ENCODE measurements at places on chromosomes 1 and 21.

DNA sequence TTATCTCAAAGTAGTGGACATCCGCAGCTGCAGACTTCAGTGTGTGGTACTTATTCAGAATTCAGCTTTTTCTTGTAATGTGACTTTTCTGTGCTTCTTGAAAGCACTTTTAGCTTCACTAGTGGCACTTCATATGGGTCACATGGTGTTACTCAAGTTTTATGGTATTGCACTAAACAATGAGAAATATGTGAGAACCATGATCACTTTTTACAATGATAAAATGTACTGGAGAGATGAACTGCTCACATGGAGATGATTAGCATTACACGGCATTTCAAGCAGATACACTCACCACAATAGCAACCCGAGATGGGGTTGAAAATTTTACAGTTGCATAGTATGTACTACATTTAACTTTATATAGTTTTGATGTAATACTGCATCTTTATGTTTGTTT is 40.1 kb upstream of the GPR52 start:
- no peak for DNase-seq

DNA sequence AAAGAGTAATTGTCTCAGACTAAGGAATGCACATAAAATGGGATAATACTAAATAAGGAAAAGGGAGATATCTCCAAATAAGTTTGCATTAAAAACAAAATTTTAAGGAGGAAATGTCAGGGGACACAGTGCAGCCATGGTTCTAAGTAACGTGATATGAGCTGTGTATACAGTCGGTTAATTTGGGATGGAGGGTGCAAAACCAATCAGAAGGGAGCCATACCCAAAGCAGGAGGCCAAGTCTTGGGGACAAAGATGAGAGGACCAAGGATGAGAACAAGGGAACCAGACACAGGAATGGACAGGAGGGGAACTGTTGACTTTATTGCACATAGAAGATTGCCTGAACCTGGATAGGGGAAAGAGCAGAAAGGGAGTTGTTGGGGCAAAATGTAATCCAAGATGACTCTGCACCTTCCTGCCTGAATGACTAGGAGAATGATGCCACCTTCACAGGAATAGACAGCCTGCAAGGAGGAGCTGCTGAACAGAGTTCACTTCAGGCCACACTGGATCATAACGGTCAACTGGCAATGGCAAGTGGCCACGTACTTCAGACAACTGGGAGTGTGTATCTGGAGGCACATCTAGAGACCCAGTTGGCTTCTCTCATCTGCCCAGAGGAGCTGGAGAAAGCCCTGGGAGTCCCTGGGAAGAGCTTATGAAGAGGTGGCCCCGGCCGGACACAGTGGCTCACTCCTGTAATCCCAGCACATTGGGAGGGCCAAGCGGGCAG is 22.0 kb upstream of the BOLA1 start:
- no peak for DNase-seq

GRCh38 chr1:180805316-180805715 is 107.4 kb upstream of the KIAA1614 start:
- DNase-seq, result no peak

GRCh38 chr1:101797722-101798121 is 199.0 kb downstream of the OLFM3 start:
- DNase-seq, result no peak

DNA sequence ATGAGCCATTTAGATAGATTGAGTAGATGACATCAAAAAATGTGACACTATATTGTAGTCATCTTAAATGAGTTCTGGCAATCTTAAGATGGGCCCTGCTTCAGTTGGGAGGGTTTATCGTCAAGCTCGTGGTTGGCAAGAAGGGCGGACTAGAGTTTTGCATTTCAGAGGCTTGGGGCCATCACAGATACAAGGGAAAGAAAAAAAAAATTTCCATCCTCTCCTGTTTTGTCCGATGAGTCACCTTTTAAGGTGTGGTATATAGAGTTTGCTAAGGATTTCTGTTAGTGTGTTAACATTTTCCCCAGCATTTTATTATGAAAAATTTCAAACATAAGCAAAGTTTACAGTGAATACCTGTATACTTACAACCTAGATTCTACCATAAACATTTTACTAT is 31.8 kb upstream of the KCNQ4 start:
- DNase-seq, result no peak

DNA sequence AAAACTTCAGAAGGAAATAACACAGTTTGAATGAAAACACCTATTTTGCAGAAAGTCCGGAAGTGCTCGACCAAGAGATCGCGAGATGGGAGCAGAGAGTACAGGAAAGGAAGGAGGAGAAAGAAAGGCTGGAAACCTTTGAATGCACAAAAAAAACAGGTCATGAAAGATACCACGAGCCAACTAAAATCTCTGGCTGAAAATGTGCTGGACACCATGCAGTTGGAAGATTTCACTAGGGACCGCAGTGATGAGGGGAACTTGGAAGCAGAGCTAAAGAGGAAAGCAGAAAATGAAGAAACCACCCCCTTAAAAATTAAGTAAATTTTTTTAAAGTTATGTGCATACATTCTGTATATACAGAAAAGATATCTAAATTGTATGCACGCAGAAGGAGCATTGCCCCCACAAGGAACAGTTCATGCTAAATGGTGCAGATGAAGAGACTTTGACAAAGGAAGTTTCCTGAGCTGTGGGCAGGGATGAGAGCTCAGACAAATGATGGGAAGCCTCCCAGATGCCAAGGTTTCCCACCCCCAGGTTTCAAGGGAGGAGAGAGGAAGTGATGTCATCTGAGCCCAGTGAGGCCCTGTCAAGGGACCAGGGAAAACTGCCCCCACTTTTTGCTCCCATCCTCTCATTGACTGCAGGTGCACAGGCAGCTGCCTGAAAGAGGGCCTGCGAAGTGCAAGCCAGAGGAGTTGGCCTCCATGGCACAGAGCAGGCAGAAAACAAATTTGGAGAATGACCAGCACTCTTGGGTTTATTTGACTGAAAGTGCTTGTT is 52.5 kb downstream of the ETS2 start:
- DNase-seq, result no peak
